Tibial nerve (tissue), 4 donors: ENCODE measurements at places on chromosomes 7 and 10. TPM values are rescaled to one million over a fixed set of nuclear protein-coding genes. Genes with fewer than 3 reads are reported as not detected.
A peak's percentile ranks its signal among the peaks of the same experiment; 100 is the strongest.

The CALCR gene
- total RNA-seq: 0.66 TPM

The CLRN3 gene
- not detected for total RNA-seq

- no peak overlapping the region for H3K4me3 ChIP-seq
- no peaks in the 10 kb centered on the region for H3K27me3 ChIP-seq
- DNase-seq: no peak
- H3K4me1 ChIP-seq: no peaks in the 10 kb centered on the region
- H3K36me3 ChIP-seq: no peaks in the 10 kb centered on the region
Observed at GRCh38 chr10:44627591-44628354, 242.9 kb upstream of the CXCL12 start.

- no peaks in the 10 kb centered on the region for H3K36me3 ChIP-seq
- no peak overlapping the region for H3K4me3 ChIP-seq
- H3K27ac ChIP-seq: no peak overlapping the region
- no peak for DNase-seq
- no peaks in the 10 kb centered on the region for H3K4me1 ChIP-seq
Observed at GRCh38 chr10:27356738-27357137, 116.1 kb upstream of the ACBD5 start.

The DNAJC9 gene
- 15.9 TPM for total RNA-seq

The ADCYAP1R1 gene
- total RNA-seq: 1.6 TPM

DNA sequence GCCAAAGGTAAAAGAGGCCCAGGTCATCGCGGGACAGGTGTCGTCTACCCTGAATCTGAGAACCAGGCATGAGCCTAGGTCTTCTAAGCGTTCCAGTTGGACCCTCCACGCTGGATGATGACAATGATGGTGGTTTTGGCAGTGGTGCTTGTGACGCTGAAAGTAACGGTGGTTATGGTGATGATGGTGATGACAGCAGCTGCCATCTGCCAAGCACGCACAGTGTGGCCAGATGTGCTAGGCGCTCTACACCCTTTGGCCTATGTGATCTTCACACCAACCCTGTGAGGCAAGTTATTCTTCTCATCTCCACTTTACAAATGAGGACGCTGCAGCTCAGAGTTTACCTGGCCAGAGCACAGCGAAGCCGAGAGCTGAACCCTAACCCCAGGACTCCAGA is 93.9 kb downstream of the FAM53B start:
- peak overlapping the region; percentile 83 for H3K27ac ChIP-seq
- DNase-seq: no peak
- H3K27me3 ChIP-seq: no peaks in the 10 kb centered on the region
- no peaks in the 10 kb centered on the region for H3K36me3 ChIP-seq

The COL13A1 gene
- 1.1 TPM for total RNA-seq

DNA sequence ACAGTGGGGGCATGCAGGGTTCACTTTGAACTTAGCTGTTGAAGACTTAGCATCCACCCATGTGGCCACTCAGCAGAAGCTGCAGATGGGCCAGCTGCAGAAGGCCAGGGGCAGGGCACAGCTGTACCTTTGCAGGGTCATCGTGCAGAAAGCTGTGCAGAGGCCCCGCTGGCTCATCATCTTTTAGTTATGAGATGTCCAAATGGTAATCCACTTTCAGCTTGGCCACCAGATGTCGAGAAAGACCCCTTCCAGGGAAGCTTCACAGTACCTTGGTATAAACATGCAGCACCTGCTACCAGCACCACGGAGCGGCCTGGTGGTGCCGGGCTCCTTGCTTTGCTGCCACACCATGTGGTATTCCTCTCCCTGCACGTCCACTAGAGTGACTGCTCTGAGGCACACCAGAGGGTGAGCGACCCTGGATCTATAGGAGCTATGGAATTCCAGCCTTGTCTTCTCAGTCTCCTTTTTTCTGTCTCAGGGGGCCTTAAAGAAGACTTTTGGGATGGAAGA is 74.2 kb upstream of the LAMB4 start:
- no peaks in the 10 kb centered on the region for H3K4me1 ChIP-seq
- no peak overlapping the region for H3K4me3 ChIP-seq
- DNase-seq: no peak
- H3K27me3 ChIP-seq: no peaks in the 10 kb centered on the region
- no peaks in the 10 kb centered on the region for H3K36me3 ChIP-seq
- no peak overlapping the region for H3K27ac ChIP-seq

DNA sequence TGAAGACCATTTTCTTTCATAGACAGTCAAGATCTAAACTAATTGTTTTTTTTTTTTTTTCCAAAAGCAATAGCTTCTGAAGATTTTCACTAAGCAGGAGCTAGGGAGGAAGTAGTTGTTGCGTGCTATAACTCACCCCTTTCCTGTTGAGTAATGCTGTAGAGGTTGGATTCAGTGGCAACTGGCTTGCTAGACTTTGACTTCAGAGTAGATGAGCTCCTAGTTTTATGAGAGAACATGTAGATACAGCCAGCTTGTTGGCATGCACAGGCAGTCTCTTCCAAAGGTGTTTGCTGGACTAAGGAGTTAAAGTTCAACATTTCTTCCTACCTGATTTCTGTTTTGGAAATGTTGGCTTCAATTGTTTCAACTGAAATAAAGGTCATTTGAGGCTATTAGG is 66.2 kb upstream of the MXI1 start:
- H3K4me1 ChIP-seq: peaks cover 14% of the 10 kb centered on the region
- H3K36me3 ChIP-seq: no peaks in the 10 kb centered on the region
- no peak for DNase-seq
- H3K27me3 ChIP-seq: no peaks in the 10 kb centered on the region

DNA sequence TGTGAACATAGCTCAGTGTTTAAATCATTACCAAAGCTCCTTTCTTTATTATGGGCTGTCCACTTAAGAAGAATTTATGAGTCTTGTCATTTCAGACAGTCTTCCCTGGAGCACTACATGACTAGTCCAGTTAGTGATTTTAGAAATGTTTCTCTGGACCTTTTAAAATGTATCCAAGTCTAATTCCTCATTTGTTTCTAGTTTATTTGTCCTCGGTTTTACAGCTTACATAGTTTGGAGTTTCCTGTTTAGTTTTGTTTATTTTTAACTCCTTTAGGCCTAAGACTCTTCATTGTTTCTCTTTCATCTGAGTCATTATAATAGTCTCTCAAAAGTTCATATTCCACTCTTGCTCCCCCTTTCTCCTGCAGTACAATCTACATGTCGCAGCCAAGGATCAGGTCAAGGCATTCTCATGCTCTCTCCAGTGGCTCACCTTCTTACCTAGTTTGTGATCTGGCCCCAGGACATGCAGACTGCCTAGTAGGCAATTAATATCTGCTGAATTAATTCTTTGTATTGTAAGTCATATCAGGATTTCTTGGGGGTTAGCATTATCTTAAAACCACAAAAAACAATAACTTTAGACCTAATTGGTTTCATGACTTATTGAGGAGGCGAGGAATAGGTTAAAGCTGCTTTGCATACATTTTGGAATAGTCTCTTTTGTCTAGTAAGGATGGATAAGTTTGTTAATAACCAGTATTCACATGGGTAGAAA is 93.8 kb downstream of the MAPK8 start:
- H3K27me3 ChIP-seq: no peaks in the 10 kb centered on the region
- no peaks in the 10 kb centered on the region for H3K36me3 ChIP-seq
- H3K27ac ChIP-seq: no peak overlapping the region
- H3K4me3 ChIP-seq: no peak overlapping the region
- H3K4me1 ChIP-seq: no peaks in the 10 kb centered on the region
- no peak for DNase-seq

- no peak overlapping the region for H3K4me3 ChIP-seq
- H3K4me1 ChIP-seq: no peaks in the 10 kb centered on the region
- no peak overlapping the region for H3K27ac ChIP-seq
- no peak for DNase-seq
Observed at GRCh38 chr7:153701678-153702077, 350.5 kb upstream of the DPP6 start.

The BLOC1S2 gene
- total RNA-seq: 21.1 TPM
